Activated CD8-positive, alpha-beta memory T cell treated with anti-CD3 and anti-CD28 coated beads for 1 hour (primary cell): ENCODE measurements at places on chromosomes 5 and 9.

DNA sequence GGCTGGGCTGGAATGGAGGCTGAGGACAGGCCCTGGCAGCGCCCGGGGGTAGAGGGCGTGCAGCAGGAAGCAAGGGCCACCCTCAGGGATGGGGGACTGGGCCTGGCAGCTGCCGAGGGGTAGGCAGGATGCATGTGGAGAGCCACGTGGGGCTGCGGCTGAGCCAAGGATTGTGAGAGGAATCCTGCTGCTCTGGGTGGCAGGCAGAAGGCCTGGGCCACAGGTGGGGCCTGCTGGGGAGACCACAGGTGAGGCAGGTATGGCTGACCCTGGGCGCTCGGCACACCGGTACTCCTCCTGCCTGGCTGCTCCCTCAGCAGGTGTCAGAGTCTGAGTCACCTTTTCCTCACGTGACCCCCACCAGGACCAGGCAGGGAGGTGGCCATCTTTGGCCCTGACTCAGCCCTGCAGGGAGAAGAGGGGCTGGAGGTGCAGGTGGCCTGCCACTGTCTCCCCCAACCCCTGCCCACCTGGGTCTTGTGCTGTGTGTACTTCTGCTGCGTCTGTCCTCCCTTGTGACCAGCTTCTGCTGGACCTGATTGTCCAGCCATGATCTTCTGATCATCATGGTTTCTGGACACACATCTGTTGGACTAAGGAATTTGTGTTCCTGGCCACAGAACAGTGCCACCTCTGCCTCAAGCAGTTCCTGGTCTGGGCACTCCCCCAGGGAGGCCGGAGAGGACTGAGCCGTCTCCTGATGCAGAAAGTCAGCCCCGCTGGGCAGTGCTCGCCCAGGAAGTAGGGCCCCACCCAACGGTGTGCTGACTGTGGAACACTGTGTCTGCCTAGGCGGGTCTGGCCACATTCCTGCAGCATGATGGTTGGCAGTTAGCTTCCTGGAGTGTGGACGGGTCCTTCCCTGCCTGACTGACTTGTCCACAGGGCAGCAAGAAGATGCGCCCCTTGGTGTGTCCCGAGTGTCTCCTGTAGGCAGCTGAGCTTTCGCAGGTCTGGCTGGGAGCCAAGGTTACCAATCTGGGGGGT lies 6.4 kb downstream of the ARRDC1 start:
- DNase-seq, result no peak

GRCh38 chr5:104344809-104345208 lies 782.2 kb upstream of the NUDT12 start:
- DNase-seq, result no peak

DNA sequence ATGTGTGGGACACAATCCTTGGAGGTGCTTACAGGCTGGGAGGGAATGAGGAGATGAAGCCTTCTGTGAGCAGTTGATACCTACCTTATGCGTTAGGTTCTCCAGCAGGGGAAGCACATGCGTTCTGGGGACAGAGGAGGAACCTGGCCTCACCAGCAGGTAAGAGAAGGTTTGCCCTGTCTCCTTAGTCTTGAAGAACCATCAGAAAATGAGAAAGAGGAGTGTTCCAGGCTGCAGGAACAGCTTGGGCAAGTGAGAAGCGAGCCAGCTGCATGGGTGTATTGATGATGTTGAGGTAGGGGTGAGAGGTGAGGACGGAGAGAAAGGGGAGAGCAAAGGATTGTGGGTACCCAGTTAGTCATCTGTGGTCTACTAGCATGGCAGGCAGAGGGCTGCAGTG lies 156.9 kb upstream of the MVB12B start:
- DNase-seq, result no peak

GRCh38 chr5:103244398-103244797 lies 14.2 kb upstream of the MACIR start:
- DNase-seq, result no peak

- no peak for DNase-seq
Observed at GRCh38 chr9:127179633-127180441, 57.4 kb upstream of the ANGPTL2 start.

DNA sequence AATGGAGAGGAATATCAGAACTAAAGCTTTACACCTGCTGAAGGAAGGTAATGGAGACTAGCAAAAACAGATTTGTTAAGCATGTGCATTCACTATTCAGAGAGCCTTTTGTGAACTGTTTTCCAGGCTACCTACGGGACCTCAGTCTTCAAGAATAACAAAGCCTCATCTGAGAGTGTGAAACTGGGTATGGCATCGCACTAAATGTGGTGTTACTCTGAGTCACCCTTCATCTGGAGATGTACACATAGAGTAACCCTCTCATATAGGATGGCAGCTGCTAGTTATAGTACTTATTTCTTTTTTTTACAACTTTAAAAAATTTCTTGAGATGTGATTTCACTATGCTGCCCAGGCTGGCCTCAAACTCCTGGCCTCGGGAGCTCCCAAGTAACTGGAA lies 306.8 kb downstream of the ZNF608 start:
- DNase-seq, result no peak

- no peak for DNase-seq
Observed at GRCh38 chr9:99753436-99753835, 68.2 kb upstream of the NR4A3 start.

DNA sequence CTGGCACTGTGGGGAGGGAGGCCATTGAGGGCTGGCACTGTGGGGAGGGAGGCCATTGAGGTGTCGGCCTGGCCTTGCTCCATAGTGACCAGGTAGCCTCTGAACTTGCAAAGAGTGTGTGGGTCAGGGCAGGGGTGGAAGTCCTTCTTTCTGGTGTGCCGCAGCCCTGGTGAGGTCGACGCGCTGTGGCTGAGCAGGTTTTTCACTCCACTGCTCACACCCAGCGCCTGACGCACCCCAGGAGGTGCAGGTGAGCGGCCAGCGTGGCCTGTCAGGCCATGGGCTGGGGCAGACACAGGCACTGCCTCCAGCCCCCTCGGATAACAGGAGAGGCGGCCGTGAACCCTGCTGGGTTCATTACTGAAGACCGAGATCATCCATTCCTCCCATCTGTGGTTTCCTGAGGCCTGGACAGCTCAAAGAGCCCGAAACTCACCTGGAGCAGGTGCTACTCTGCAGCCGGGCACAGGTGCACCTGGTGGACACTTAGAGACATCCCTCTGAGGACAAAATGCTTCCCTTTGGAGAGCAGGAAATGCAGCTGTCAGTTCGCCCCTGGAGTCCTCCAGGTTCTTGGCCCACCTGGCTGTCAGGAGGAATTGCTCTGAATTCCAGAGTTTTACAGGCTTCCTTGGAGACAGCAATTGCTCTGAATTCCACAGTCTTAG lies 32.4 kb downstream of the LHX3 start:
- DNase-seq, result no peak
